NCI-H1436 (cell line): ENCODE measurements at places on chromosomes 6 and 20.

- no peak for DNase-seq
Observed at GRCh38 chr20:15020845-15021244, 683.4 kb upstream of the FLRT3 start.

DNA sequence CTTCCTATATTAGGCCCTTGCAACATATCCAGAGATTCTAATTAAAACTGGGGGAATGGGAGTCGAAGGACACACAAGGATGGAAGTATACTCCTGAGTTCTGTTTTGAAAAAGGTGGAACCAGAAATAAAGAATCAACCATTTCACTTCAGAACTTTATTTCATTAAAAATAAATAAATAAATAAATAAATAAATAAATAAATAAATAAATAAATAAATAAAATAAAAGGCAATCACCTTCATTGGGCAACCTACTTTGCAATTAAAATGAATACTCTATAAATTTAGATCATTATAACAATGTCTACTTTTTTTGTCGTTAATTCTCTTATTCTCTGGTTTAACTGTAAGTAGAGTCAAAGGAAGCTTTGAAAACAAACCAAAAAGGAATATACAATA, 25.6 kb downstream of the GPR63 start:
- DNase-seq: no peak

- peak; percentile 66 for DNase-seq
Observed at GRCh38 chr6:42532038-42532669, 31.7 kb upstream of the UBR2 start.

GRCh38 chr20:30598460-30599230, 658.8 kb upstream of the DEFB115 start:
- no peak for DNase-seq

DNA sequence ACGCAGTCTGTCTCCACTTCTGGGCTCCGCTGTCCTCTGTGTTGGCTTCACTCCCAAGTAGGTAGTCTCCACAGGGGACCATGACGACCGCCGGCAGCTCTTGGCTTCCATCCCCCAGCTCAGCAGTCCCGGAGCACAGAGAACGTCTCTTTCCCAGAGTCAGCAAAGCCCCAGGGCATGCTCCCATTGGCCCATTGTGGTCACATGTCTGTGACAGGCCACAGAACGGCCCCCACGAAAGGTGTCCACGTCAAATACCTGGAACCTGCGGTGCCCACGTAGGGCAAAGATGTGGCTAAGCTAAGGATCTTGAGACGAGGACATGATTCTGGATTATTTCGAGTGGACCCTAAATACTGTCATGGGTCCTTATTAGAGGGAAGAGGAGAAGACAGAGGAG, 438.4 kb upstream of the SULF2 start:
- no peak for DNase-seq

DNA sequence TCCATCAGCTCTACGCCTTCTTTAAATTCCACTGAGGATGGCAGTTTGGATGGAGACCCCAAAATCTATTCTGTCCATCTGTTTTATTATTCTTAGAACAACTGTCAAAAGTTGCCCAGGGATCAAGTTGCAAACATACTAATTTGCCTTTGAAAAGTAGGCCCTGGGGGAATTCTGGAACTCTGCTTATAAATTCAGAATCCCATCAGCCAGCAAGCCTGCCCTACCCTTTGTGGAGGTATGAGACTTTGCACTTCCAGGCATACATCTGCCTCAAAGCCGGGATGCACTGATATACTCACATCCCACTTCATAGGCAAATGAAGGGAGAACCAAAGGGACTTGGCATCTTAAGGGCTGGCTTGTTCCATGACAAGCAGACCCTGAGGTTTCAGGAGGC, 93.6 kb downstream of the INSM1 start:
- DNase-seq: no peak

DNA sequence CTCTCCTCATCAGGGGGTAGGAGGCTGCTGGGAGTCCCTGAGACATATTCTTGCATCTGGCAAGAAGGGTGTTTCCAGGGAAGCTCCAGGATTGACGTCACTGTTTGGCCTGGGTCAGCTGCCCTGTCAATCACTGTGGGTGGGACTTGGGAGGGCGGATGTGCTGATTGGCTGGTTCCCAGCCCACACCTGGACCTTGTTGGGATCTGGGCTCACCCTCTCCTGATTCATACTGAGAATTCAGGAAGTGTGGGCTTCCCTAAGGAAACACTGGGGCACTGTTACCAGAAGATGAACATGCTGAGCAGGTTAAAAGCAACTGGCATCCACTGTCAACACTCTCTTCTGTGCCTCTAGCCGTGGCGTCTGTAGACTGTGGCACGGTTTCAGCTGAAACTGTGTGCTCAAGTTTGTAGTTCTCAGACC, 36.5 kb downstream of the CDH26 start:
- DNase-seq: no peak

GRCh38 chr6:115717062-115717461, 343.6 kb downstream of the FRK start:
- DNase-seq: no peak

DNA sequence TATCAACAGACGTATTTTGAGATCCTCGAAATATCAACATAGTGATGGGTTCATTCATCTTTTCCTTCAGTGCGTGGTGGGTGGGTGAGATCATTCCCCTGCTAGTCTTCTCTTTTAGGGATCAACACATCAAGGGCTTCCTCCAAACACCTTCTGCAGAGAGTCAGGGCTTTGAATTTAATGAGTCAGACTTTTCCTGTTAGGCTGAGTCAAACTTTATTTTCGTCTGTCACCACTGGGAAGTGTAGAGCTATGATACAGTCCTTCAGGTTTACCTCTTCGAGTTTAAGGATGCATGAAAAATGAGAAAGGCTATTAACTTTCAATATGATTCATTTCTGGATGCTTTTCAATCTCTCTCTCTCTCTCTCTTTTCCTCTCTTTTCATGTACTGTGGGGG, 189.1 kb downstream of the BMP2 start:
- DNase-seq: no peak

GRCh38 chr20:23988561-23988960, at the start of gene GGTLC1:
TSS of gene GGTLC1 (minus strand) at chr20:23988779. CDS start at chr20:23986611, 2,168 bp downstream.
- no peak for DNase-seq

- DNase-seq: peak; percentile 67
Observed at GRCh38 chr6:106444777-106445507, 84.4 kb downstream of the CRYBG1 start.

GRCh38 chr20:50190251-50191064, at the start of gene CEBPB:
TSS of gene CEBPB (plus strand) at chr20:50190830. CDS start at chr20:50191034, 204 bp downstream.
- peak; percentile 84 for DNase-seq
